Activated CD8-positive, alpha-beta memory T cell treated with anti-CD3 and anti-CD28 coated beads for 48 hours (primary cell): ENCODE measurements at places on chromosomes 5 and 9.

DNA sequence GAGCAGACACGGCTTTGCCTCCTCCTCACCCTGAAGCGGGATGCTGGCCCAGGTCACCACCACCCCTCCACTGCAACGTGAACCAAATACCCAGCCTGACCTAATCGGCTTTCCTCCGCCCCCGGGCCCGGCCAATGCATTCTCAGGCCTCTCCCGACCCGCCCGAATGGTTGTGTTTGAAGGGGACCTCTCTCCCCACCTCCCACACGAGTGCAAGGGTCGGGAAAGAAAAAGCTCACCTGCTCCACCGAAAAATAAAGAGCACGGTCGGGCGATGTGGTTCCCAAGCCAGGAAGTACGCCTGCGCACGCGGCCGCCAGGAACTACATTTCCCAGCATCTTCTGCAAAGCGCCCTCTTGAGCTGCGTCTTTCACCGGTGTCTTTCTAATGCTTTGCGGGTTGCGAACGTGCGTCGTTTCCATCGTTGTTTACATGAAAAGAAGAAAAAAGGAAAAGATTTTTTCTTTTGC lies at the start of gene ZNF883:
ZNF883 (minus strand) TSS at position 282 of the 471 bp plus-strand sequence.
- DNase-seq: no peak

DNA sequence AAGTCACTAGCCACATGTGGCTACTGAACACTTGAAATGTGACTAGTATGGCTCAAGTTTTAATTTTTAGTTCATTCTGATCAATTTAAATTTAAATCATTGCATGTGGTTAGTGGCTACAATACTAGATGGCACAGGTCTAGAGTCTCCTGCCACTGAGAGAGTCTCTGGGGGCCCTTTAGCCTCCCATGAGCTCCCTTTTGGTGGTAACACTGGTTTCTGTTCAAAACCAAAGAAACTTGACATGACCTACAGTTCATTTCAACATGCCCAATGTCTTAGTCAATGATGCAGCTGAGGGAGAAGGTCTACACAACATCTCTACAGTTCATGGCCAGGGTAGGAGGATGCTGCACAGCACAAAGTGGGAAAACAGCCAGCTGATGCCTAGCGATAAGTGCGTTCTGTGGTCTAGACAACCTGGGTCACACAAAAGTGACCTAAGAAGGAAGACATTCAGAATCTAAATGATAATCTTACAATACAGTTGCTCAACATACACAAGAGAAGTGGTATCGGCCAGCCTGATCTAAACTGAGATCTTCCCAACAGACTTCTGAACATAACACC lies 121.0 kb downstream of the AUH start:
- DNase-seq: no peak

- DNase-seq: no peak
Measured at GRCh38 chr5:42422656-42423280, 471 bp upstream of the GHR start.

DNA sequence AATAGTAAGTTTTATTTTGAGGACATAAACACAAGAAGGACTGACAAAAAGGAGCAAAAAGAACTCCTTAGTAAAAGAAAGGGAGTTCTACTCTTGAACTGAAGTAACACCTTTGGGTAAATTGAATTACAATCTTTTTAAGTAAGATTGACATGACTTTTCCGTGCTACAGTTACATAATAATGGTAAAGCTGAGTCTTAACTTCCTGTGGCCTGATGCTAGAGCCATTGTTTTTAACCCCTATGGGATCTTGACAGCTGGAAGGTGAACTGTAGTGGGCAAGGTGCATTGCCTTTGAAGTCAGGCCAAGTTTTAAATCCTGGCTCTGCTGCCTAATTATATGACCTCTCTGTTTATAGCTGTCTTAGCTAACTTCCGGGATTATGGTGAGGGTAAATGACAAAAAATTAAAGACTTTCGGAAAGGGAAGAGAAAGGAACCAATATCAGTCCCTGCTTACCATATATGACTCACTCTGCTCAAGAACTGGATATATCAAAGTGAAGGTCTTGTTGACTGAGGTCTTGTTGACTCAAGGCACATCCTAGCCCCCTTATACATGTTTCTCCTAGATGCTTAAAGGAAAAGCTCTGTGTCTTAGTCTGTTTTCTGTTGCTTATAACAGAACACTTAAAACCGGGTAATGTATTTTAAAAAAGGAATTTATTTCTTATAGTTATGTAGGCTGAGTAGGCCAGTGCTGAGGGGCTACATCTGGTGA lies 6.8 kb downstream of the HSD17B4 start:
- DNase-seq: no peak

DNA sequence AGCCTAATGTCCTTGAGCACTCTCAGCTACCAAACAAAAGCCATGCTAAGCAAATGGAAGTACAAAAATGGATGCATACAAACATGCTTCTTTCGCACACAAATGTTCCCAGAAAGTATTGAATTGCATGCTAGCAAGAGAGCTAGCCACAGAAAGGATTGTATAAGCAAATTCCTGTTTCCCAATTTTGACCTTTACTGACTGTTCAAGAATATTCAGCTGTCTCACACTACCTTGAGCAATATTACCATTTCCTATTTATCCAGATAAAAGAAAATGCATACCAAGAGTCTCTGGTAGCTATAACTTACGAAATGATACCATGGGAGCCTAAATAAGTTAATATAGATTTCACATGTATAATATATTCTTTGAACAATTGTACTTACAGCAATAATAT lies 264.6 kb downstream of the TMEM167A start:
- no peak for DNase-seq

GRCh38 chr5:36982146-36982545 lies 105.6 kb downstream of the NIPBL start:
- DNase-seq: no peak

DNA sequence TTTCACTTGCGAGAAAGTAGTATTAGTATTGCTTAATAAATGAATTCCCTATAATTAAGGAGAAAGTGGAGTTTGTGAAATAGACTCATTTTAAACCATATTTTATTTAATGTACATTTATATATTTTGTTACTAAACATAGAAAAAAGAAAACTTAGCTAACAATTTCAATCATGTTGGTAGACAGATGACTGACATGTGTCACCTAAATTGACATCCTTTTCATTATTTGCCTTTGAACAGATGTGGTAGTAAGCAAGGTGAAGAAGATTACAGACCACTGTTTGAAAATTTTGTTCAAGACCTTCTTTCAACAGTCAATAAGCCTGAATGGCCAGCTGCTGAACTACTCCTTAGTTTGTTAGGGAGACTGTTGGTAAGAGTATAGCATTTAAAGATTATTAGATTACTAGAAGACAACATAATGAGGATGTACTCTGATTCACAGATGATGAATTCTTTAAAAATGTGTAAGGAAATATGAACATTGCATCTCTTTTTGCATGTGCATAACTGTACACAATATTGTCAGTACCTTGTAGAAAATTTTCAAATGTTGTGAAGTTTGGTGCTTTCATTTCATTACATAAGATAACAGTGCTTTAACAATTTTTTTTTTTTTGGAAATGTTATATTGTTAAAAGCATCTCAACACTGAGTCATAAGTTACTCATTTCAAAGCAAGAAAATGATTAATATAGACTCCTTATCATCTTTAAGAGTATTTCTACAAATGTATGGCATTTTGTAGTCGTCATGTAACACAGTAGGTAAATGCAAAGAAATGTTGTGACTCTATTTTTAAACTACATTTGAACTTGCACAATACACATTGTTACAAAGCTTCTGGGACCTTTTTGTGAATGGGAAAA lies 139.5 kb downstream of the NIPBL start:
- DNase-seq: no peak

DNA sequence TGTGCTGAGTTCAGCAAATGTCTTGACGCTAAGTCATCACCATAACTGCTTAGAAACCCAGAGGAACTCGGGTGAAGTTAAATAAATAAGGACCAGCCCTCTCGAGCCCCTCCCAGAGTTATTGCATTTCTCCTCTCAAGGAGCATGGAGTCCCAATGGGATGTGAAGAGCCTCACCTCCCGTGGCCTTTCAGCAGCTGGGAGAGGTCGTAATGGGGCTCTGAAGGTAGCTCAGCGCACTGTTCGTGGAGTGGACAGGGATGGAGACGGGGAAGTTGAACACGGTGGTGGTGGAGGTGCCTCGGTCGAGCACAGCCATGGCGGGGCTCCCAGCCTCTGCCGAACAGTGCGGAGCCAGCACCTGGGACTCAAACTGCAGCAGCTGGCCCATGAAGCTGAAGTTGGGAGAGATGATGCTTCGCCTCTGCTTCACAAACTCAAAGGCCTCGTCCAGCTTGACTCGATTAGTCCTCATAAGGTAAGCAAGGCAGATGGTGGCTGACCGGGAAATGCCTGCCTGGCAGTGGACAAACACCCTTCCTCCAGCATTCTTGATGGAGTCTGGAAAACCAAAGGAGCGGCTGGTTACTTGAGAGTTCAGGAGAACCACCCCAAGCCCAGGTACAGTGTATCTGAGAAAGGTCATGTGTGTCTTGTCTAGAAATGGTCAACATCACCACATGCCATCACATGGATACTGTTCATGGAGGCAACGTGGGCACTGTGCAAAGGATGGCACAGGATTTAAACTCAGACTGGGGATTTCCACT lies 2.2 kb downstream of the DUSP1 start:
- no peak for DNase-seq

DNA sequence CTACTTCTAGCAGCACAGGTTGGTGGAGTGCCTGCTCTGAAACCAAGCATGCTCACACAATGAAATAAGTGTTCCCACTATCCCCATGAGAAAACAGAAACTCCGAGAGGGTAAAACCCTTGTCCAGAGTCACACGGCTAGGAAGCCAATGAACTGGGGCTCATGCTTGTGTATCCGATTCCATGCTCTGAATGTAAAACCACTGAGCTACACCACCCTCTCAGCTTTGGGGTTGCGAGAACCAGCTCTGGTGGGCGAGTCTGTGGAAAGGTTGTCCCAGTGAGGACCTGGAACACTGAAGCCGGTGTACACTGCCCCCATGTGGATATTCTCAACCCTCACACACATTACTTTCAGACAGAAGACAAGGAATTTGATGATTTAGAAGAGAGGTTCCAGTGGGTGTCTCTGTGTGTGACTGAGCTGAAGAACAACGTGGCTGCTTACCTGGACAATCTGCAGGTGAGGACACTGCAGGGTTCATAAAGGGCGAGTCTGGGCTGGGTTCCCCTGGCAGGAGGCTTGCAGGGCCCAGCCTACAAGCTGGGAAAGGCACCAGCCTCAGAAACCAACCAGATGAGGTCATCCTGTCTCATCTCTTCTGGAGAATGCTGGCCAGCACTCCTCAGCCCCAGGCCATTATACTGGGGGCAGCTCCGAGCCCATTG lies 37.4 kb downstream of the ARHGEF37 start:
- DNase-seq: no peak

DNA sequence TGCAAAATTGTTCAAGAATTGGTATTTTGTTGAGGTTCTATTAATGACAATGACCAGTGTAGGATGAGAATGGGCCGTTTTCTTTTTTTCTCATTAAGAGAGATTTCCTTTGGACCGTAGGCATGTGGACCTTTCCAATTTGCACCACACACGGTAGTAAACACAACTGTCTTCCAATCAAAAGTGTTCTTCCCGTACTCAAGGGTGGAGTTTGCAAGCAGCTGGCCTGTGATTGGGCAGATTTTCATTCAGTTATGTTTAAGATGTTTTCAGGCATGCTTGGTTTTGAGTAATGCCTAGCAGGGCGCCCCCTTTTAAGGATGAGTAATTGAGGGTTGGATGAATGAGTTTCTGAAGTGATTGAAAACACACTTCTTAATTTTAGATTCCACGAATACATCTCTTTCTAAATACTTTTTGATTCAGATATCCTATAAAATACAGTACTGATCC lies 2.5 kb downstream of the KDM3B start:
- no peak for DNase-seq

DNA sequence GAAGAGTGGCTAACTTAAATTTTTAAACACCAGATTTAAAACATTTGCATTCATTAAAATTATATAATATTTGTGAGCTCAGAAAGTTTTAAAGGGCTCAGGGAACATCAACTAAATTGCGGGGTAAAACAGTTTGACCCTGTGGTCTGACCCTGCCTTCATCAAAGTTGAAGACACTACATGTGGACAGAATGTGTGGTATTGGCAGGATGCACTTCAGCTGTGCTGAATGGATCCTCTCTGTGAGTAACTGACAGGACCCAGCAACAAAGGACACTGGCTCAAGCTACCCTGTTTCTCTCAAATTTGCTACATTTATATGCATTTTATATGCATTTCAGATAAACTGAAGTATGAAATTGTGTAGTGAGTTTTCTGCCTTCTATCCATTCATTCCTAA lies 288.5 kb downstream of the ZNF608 start:
- no peak for DNase-seq

- no peak for DNase-seq
Measured at GRCh38 chr5:39079147-39079546, 4.9 kb upstream of the RICTOR start.

- DNase-seq: no peak
Measured at GRCh38 chr5:1851290-1851934, 31.3 kb downstream of the IRX4 start.

GRCh38 chr9:123929177-123929869 lies 603 bp downstream of the DENND1A start:
- no peak for DNase-seq

DNA sequence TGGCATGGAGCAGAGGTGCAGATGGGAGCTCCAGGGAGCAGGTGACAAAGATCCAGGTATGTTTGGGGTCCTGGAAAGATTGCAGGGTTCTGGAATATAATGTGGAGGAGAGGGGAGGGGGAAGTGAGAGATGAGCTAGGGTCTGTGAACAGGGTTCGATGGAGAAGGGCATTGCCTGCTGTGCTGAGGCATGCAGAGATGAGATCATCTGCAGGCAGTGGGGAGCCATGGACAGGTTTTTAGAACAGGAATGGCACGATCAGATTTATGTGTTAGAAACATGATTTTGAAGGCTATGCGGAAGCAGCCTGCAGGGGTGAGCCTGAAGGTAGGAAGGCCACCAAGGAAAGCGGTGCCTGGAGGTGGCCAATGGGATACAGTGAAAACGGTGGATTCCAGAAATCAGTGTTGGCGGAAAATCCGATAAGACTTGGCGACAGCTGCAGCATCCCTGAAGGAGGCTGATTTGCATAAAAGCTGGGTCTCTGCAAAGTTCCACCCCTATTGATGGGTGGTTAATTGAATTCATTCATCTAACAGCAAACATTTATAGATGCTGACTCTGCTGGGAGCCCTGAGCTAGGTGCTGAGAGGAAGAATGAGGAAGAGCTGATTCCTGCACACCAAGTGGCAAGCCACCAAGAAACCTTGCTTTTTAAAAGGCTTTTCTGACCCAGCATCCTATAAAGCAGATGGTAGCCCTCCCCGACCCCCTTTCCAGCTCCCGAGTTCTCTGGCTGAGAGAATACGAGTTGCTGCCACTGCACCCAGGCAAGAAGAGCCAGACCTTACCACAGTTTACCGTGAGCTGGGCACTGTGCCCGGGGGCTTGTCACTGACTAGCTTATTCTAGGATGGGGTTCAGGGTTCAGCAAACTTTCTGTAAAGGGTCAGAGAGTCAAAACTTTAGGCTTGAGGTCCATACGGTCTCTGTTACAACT lies 139.2 kb upstream of the SMIM23 start:
- DNase-seq: no peak

DNA sequence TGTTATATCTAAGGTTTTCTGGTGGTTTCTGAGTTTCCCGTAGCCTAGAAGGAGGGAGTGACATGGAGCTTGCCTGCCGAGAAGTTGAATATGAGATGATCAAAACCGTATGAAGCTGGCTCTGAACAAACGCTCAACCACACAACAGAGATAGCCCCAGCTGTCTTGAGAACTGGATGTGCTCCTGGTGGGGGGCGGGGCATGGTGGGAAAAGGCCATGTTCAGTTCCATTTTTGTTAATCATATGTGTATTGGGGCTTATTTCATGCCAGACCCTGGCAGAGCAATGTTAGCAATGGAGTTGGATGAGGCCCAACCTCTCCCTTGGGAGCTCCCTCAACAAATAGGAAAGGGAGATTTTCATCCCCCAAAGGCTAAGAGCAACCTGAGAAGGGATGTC lies 4.8 kb downstream of the CCL19 start:
- DNase-seq: no peak
